ENCODE measurements at places on chromosomes 1 and 21.
A peak's percentile ranks its signal among the peaks of the same experiment; 100 is the strongest.

DNA sequence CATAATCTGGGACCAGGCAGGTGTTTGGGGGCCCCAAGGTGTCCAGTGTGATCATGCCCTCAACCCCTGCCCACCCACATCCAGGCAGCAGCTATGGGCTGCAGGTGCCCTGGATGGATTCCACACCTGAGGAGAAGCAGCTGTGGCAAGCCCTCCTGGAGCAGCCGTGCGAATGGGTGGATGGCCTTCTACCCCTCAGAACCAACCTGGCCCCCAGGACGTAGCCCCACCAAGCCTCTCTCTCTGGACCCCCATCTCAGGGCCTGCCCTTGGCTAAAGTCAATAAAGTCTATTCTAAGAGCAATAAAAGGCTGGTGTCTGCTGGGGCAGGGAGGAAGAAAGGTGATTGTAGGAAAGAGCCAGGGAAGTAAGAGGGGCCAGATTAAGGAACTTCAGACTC, 11.8 kb downstream of the SYTL1 start:
- DNase-seq, result no peak

- no peak for DNase-seq
These were observed 19.1 kb upstream of the NPHP4 start for GRCh38 chr1:6011161-6011945.

- DNase-seq, result no peak
These were observed 43.4 kb downstream of the PLPP3 start for GRCh38 chr1:56535939-56536338.

GRCh38 chr1:16145030-16145661, 10.7 kb downstream of the EPHA2 start:
- DNase-seq, result no peak

DNA sequence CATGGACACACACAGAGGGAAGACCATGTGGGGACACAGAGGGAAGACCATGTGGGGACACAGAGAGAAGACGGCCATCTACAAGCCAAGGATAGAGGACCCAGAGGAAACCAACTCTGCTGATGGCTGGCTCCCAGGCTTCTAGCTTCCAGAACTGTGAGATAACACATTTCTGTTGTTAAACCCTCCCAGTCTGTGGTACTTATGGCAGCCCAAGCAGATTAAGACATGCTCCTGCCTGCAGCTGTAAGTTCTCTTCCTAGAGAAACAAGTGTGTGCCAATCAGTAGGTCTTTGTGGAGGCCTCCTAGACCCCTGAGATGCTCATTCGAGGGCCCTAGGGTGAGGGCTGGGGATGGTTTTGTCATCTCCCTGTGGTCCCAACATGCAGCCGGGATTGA, 2.7 kb downstream of the AGT start:
- DNase-seq, result no peak

DNA sequence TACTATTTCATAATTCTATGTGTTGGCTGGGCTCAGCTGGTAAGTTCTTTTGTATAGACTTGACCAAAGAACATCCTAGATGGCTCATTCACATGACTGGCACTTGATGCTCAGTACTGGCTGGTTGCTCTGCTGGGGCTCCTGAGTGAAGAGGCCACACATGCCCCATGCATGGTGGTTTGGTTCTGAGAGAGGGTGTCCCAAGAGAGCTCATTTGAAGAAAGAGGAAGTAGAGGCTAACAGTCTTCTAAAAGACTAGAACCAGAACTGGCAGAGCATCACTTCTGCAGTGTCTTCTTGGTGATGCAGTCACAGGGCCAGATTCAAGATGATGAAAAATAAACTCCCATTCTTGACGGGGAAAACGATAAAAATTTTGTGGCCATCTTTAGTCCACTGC, 5.2 kb upstream of the BACH1 start:
- DNase-seq, result no peak

DNA sequence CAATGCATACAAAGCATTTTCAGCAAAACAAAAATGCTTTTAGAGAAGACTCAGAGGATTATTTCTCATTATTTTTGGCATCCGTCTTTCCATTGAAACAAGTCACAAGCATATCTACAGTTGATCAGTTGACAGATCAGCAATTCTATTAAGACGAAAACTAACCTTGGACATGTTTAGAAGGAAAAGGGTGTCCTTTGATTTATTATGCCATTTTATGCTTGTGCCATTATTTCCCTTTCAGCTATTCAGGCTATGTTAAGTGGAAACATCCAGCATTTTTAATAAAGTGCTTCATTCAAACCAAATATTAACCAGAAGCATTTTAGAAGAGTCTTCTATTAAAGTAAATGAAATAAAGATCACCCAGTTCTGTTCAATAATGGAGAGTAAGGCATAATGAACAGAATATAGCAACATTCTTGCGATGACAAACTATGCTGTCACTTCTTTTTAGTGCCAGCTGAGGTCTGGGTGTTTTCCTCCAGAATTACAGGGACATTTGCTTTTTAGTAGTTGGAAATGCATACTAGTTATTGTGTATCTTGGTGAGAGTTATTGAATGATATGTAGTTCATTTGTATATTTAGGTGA, 481.4 kb downstream of the PLA2G4A start:
- DNase-seq, result no peak

DNA sequence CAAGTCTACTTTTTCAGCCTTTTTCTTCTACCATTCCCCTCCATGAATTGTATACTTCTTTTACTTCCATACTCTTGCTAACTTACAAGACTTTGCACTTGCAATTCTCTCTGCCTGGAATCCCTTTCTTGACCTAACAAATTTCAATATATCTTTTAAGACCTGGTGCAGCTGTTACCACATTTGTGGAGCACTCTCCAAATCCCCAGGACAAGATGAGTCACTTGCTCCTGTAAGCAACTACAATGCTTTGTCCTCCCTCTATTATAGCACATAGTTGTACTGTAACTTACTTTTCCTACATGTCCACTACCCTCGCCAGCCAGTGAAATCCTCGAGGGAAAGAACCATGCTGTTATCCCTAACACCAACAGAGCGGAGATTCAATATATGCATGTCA, 43.1 kb downstream of the WARS2 start:
- DNase-seq, result no peak

GRCh38 chr1:147246044-147246690, 3.7 kb downstream of the CHD1L start:
- DNase-seq, result no peak

DNA sequence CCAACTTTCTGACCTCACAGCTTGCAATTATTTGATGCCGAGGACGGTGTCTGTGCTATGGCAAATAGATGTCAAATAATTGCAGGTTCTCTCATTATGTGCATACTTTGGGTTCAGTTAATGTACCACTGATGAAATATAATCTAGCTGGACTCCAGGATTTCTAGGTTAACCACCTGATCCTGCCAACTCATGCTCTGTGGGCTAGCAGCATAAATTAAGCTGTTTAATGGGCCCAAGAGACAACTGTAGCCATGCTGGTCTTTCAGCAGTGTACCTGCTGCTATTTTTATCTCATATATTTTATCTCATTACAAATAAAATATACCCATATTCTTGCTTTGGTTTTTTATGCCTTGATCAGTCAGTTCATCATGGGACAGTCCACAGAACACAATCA, 43.3 kb upstream of the HP1BP3 start:
- DNase-seq, result no peak

DNA sequence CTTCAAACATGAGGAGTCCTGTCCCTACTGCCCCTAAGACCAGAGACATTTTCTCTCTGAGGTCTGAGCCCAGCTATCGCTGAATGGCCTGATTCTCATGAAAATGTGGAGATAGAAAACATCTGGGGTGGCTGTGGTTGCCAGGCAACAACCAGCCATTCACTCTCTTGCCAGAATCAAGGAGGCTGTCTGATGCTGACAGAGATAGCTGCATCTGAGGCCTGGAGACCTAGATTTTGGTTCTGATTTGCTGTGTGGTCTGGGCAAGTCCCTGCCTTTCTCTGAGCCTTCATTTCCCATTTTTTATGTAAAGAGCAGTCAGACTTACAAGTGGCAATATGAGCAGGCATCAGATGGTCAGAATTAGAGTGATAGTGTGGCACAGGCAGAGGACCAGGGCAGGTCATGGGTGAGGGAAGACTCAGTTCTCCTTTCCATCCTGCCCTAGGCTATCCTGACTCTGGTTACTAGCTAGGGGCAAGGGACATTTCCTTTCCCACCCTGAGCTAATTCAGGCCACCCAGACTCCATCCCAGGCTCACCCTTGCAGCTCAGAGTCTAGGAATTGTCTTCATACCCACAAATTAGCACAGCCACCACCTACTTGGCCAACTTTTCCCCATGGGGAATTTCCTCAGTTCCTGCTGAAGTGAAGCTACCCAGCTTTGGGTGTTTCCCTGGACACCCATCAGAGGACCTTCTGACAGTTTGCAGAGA, 20.0 kb upstream of the RNF19B start:
- DNase-seq, result peak; percentile 78

DNA sequence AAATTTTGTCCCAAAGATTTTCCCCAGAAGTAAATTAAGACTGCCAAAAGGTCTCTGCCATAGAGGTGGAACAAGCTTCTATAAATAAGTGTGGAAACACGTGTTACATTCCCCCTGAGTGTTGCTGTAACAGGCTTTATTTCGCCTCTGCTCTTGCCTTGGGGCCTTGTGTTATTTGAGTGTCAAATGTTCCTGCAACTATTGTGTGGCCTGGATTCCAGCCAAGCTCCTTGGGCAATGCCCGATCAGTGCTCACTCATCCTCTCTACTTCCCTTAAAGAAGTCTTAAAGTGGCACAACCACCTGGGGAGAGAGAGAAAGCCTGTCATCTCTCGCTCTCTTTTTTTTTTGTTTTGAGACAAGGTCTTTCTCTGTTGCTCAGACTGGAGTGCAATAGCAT, 156.7 kb downstream of the NR5A2 start:
- DNase-seq, result no peak

DNA sequence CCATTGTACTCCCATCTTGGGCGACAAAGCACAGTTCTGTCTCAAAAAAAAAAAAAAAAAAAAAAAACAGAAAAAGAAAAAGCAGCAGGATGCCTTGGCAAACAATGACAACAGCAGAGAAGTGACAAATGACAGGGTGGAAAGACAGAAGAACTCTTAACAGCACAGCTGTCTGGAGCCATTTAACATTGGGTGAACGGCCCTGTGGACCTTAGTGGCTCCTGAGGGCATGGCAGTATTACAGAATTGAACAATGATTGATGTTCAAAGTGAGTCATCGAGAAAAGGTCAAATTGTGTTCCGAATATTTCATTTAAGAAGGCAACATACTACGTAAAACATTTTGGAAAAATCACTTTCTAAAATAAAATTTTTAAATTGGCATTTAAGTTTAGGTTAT, 30.0 kb downstream of the DNASE2B start:
- no peak for DNase-seq

DNA sequence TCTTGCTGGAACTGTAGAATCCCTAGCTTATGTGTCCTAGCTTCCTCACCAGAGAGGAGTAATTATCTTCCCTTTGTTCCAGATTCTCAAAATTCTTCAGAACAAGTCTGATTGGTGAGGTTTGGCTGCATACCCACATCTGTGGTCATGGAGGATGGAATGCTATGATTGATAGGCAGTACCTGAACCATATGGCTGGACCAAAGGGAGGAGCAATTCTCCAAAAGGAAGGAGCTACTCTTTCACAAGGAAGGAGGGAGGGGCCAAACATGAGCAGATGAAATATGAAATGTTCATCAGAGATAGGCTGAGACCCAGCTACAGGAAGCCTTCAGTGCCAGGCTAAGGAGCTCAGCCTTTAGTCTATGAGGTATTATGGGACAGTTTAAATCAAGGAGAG, 5.0 kb upstream of the RNF19B start:
- no peak for DNase-seq

- DNase-seq, result no peak
These were observed 2.6 kb downstream of the BARHL2 start for GRCh38 chr1:90714521-90714951.

- no peak for DNase-seq
These were observed 6.7 kb upstream of the IRF2BP2 start for GRCh38 chr1:234616644-234617043.

DNA sequence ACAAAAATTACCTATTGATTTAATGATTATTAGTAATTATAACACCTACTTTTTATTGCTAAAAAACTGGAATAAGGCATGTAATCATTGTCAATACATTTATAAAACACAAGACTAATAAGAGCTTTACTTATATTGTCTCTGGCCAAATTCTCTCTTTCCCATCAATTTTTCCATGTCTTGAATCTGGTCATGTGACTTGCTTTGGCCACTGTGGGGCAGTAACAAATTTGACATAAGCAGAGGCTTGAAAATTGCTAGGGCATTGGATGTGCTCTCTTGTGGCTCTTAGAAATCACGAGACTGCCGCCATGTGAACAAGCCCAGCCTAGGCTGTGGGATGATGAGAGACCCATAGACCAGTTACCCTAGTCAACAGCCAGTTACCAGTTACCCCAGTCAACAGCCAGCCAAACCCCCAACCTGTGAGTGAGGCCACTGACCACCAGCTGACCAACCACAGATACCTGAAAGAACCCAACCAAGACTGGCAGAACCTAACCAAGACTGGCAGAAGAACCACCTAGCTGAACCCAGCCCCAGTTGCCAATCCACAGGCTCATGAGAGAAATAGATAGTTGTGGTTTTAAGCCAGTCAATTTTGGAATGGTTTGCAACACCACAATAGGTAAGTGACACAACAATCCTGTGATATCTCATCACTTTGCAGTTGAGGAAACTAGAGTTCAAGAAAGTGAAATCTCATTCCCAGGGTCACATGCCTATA, 8.8 kb downstream of the KLHDC7A start:
- DNase-seq, result no peak

GRCh38 chr21:35237287-35237686, 188.2 kb upstream of the RUNX1 start:
- DNase-seq, result no peak

DNA sequence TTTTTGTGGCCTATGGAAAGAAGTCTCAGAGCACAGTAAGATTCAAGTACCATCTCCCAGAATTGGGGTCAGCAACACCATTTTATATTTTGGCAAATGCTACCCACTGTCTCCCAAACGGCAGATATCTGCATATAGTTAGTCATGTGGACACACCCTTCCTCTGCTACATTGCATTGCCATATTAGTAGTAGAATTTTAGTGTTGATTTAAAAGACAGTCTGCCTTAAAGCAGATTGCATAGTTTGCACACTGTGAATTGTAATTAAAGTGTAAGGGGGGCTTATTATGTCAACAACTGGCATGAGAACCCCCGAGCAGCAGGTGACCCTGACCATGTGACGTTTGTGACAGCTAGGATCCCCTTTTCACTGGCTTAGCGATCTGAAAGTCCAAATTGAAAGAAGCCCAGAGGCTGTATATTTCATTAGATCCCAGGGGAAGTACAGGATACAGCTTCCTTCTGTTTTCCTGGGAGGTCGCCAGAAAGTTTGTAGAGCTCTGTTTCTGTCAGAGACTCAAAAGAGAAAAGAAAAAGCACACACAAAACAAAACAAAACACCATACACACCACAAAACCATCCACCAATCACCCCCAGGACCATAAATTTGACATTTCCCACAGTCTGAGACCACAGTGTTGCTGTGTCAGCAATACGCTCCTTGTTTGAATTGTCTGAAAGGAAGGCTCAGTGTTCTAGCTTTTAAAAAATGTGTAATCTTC, 172.4 kb downstream of the NFIA start:
- no peak for DNase-seq

DNA sequence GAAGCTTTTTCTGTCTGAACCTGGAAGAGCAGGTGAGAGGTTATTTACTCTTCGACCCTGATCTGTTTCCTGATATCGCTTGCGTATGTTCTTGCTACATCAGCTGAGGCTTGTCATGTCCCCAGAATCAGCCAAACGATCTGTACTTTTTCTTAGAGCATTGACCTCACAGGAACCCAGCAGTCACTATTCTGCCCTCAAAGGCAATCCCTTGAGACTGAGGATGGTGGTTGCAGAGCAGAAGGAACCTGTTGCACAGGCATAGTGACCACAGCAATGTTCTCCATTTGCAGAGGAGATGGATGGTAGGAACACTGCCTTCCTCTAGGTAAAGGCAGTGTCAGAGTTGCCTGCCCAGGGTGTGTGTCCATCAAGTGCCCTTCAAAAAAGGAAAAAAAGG, 11.3 kb upstream of the LACTBL1 start:
- no peak for DNase-seq

Measured in T-helper 2 cell treated with Interferon-gamma antibody and Interleukin-4, amounts not matched to agents 5 μg/mL and 100 μg/mL, for 36 hours (primary cell).